Fibroblast of skin of right quadriceps (primary cell): ENCODE measurements at places on chromosomes 12 and 14.

DNA sequence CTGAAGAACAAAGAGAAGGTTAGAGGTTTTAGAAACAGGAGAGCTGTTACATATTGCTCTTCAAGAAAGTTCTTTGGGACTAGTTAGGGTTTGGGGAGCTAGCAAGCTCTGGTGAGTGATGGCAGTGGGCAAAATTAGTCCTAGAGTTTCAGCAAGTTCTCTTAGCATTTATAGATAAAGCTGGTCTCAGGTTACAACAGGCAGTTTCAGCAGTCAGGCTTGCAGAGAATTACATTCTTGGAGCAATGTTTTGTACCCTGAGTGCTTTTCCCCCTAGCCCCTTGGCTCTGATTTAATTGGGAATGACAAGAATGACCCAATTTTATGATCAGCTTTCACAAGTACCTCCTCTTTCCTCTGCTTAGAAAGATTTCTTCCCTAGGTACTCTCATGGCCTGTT is 21.4 kb upstream of the EID3 start:
- peak; percentile 66 for DNase-seq

- no peak for DNase-seq
Measured at GRCh38 chr14:68390741-68391140, 402.1 kb downstream of the ZFP36L1 start.

- DNase-seq: no peak
Measured at GRCh38 chr12:101591781-101592180, 3.0 kb upstream of the MYBPC1 start.

DNA sequence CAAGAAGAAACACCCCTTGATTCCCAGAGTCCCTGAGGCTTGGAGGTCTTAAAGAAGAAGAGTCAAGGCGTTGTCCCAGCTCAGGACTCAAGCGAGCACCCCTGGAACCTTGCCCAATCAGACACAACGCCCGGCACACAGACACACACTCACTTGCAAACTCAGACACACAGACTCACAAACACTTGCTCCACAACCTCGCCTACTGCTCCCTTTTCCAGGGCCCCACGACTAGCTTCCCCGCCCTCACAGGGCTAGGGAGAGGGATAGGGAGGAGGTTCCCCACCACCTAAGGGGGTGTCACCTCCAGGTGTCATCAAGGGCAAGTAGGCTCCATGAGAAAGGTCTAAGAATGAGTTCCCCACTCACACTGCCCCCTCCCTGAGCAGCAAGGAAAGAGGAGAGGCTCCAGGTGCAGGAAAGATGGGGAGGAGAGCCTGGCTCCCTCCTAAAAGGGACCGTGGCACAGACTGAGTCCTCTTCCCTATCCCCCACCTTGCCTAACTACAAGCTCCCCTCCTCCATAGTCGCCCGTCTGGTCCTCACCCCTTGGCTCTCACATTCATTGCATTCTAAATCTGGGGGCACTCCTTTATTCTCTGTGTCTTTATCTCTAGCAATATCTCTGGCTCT is 717 bp downstream of the WNT10B start:
- no peak for DNase-seq

- peak; percentile 27 for DNase-seq
Measured at GRCh38 chr14:92945959-92946846, 23.3 kb downstream of the CHGA start.

- DNase-seq: peak; percentile 81
Measured at GRCh38 chr12:47236109-47236714, 156.5 kb upstream of the AMIGO2 start.

- no peak for DNase-seq
Measured at GRCh38 chr12:96223411-96224218, 29.4 kb downstream of the ELK3 start.

DNA sequence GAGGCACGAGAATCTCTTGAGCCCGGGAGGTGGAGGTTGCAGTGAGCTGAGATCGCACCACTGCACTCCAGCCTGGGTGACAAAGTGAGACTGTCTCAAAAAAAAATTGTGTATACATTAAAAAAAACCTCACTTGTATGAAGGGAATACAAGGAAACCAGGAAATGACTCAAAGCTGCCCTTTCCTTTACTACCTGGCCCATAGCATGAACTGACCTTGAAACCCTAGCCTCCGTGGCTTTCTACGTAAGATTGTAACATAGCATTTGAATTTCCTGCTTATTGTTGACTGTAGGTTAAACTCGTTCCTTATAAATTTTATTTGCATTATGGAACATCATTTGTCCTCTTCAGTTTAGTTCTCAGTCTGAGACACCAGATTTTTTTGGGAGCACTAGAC is 9.1 kb upstream of the DDX47 start:
- DNase-seq: peak; percentile 36

DNA sequence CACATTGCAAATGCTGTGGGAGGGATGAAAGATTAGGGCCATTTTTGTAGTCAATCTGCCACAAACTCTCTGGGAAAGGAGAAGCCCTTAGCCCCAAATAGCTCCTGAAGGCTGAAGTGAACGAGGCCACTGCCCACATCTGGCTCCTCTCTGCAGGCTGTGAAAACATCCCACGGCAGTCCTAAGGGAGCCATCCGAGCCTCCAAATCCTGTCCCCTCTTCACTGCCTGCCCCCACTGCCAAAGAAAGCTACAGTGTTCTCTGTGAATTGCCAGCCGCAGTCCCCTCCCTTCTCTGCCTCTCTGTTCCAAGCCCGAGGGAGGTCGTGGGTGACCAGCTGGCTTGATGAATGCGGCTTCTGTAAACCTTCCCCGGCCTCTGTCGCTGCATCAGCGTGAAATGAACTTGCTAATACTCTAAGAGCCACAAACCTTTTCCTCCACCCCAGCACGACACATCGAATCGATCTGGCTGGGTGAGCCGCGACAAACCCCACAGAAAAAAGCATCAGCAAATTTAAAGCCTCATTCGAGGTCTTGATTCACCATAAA is 180.7 kb upstream of the NRXN3 start:
- no peak for DNase-seq

- peak; percentile 69 for DNase-seq
Measured at GRCh38 chr12:24853588-24853987, 95.3 kb downstream of the BCAT1 start.

- no peak for DNase-seq
Measured at GRCh38 chr14:60812987-60813386, 78.4 kb downstream of the MNAT1 start.

- DNase-seq: no peak
Measured at GRCh38 chr12:9669534-9669933, at the start of gene CLEC2D. CLEC2D (plus strand) TSS chr12:9669713; CDS start chr12:9669735, 22 bp downstream.

DNA sequence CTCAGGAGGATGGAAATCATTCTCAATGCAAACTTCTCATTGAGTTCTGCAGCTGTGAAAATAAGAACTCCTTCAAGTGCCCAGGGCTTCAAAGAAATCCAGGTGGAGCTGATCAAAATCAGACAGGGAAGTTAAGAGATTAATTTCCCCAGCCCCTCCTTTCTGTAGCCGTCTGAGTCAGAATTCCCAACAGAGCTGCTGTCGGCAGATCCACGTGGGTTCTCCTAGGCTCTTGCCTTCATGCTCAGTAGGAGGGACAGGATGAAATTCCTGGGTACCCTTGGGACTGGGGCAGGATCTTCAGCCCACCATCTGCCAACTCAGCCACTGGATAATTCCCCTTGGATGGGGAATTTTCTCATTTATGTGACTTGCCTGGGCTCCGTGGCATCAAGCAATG is 13.3 kb downstream of the TGFB3 start:
- DNase-seq: peak; percentile 79

DNA sequence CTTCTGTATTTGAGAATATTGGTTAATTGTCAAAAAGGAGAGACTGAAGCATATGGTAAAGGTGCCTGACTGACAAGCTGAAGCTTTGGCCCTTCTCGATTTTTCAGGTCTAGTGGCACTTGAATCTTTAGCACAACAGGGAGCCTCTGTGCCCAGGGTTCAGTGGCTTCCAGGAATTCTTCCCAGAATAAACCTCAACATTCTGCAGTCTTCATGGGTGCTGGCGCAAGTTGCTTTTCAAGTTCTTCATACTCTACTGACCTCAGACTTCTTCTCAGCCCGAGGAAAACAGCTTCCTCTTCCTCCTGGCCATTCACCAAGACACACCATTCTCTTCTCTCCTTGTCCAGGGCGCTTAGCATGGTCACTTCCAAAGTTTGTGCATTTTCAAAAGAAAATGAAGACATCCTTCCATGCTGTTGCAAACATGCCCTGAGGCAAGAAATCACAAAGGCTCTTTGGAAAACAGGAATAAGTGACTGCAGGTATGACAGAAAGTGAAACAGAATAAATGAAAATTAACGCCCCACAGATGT is 89.9 kb downstream of the MGST1 start:
- no peak for DNase-seq

GRCh38 chr12:131105351-131105735 is 151.6 kb downstream of the ADGRD1 start:
- DNase-seq: no peak

DNA sequence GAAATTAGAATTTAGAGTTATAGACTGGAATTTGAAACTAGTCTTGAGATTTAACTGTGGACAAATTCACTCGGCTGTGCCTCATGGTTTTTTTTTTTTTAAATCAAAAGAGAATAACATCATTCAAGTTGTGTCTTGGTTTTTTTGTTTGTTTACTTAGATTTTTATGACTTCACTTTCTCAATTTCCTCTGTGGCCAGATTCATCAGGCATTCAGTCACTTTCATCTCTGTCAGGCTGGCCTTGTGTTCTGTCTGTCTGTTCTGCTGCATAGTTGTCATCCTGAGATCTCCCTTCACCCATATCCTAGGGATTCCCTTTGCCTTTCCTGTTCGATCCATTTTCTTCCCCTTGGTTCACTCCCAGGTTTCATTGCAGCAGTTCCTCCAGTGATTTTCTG is 10.0 kb downstream of the MARK3 start:
- DNase-seq: no peak

GRCh38 chr12:3280967-3281366 is 203.8 kb downstream of the TSPAN9 start:
- DNase-seq: no peak

DNA sequence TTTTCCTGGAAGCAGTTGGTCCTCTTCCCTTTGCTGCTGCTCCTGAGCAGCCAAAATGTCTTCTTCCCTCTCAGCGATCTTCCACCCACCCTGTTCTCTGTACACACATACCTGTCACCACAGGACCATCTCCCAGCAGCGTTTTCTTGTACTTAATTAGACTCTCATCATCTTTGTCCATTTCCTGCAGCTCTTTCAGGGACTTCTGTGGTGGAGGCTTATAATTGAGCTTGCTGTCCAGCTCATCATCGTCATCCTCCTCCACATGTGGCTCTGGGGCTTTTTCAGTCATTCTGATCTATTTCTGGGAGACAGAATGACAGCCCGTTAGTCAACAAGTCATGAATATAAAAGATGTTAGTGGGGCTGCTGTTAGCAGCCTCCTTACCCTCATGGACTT is 11.0 kb downstream of the ARHGDIB start:
- DNase-seq: no peak

DNA sequence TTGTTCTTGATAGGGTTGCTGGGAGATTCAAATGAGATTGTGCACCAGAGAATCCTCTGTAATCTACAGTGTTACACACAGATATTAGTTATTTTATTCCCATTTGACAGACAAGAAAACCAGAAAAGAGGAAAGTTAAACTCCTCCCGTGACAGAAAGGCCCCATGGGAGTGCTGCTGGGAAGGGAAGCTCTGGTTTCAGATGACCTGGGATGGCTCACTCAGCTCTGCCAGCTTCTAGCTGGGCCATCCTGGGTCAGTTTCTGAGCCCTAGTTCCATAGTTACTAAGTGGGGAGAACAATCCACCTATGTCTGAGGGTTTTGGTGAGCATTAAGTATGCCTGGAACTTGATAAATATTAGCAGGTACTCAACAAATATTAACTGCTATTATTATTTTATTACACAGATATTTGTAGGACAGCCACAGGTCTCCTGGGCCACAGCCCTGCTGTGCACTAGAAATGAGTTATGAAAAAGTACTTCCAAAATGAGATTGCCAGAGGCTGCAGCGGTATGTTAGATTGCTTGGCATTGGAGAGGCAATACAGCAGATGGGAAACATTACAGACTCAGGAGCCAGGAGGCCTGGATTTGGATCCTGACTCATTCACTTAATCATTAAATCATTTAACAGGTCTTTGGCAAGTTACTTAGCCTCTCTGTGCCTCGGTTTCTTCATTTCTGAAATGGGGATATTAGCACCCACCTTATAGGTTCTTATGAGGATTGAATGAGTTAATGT is 47.1 kb upstream of the STON2 start:
- DNase-seq: no peak

DNA sequence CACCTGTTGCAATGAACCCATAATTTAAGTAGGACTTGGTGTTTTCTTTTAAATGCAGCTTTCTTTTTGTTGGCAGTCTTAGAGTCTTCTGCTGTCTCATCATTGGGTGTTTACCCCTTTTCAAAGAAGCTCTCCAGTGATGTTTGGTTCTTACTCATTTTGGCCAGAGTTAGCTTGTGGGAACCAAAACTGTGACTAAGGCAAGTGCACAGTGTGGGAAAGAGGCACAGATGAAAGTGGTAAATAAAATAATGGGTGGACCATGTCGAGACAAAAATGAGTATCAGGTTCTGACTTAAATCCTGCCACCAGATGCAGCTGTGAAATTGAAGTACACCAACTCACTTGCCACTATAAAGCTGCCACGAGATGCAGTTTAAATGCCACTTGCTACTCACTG is 615.4 kb upstream of the MIS18BP1 start:
- DNase-seq: no peak

- DNase-seq: peak; percentile 90
Measured at GRCh38 chr12:114430306-114430705, 24.4 kb upstream of the TBX5 start.

GRCh38 chr12:42922505-42922850 is 332.9 kb upstream of the PRICKLE1 start:
- no peak for DNase-seq

GRCh38 chr12:80692114-80692513 is 15.3 kb upstream of the MYF6 start:
- DNase-seq: no peak

GRCh38 chr12:43636725-43637463 is 84.9 kb upstream of the ADAMTS20 start:
- DNase-seq: no peak

DNA sequence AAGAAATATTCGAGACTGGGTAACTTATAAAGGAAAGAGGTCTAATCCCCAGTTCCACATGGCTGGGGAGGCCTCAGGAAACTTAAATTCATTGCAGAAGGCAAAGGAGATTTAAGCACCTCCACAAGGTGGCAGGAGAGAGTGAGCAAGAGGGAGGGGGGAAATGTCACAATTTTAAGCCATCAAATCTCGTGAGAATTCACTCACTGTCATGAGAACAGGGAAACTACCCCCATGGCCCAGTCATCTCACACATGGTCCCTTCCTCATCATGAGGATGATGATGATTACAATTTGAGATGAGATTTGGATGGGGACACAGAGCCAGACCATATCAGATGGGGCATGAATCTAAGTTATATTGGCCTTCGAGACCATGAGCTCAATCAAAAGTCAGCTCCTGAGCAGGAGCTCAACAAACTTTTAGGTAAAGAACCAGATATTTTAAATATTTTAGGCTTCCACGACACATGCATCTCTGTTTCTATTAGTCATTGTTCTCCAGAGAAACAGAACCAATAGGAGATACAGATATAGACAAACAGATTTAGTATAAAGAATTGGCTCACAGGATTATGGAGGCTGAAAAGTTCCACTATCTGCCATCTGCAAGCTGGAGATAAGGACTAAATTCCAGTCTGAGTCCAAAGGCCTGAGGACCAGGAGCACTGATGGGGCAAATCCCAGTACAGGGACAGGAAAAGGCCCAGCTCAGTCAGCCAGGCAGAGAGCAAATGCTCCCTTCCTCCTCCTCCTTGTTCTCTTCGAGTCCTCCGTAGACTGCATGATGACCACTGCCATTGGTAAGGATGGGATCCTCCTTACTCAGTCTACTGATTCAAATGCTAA is 24.9 kb downstream of the DGLUCY start:
- no peak for DNase-seq
